NCI-H524 (cell line): ENCODE measurements at places on chromosomes 11 and 22.

GRCh38 chr11:124841201-124841600 is 24.0 kb upstream of the ROBO3 start:
- DNase-seq: no peak

DNA sequence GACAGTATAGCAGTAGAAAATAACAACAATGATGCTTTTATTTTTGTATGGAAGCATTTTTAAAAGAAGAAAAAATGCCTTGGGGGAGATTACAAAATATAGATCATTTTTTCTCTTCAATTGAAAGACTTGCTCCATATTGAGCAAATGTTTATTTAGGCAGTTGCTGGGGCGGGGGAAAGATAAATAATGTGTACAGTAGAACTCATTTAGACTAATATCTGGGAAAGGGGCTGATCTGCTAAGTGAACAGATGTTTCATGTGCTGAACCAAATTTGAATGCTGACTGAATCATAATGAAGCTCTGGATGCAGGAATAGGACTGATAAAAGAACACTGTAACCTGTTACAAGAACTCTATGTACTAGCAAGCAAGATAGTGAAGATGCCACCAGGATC is 457.1 kb upstream of the TENM4 start:
- no peak for DNase-seq

GRCh38 chr11:86955111-86955360 is 159 bp downstream of the FZD4 start:
- DNase-seq: no peak

- DNase-seq: no peak
Observed at GRCh38 chr11:14672635-14673034, 29.0 kb downstream of the PDE3B start.

GRCh38 chr11:57303280-57303989 is 21.3 kb downstream of the TNKS1BP1 start:
- no peak for DNase-seq

GRCh38 chr22:38924347-38924952 is 33.0 kb upstream of the APOBEC3A start:
- DNase-seq: peak; percentile 24

GRCh38 chr11:121059605-121060004 is 35.7 kb downstream of the TBCEL start:
- no peak for DNase-seq

DNA sequence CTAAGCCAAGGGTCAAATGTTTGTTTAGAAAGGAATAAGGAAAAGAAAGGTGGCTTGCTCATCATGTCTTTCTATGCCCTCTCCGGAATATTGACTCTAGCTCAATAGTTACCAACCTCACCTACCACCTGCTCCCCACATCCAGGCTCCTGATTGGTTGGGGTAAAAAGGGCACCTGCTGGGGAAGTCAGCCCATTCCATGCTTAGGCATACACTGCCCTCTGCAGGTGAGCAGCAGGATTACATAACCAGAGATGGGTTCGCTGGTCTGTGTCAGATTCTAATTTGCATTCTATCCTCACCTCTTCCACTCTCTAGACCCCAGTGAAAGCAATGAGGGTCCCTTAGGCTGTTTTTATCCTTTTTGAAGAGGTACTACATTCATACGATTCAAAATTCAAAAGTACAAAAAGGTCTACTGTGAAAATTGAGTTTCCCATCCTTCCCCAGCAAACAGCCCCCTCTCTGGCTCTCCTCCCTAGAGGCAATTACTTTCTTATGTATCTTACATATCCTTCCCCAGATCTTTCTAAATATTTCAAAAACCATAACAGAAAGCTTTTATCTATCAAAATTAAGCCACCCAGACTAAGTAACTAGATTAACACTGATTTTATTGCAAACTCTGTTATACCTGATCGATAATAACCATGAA is 98.0 kb upstream of the ASPHD2 start:
- peak; percentile 54 for DNase-seq

- DNase-seq: no peak
Observed at GRCh38 chr11:68040957-68041591, 2.2 kb downstream of the TCIRG1 start.

DNA sequence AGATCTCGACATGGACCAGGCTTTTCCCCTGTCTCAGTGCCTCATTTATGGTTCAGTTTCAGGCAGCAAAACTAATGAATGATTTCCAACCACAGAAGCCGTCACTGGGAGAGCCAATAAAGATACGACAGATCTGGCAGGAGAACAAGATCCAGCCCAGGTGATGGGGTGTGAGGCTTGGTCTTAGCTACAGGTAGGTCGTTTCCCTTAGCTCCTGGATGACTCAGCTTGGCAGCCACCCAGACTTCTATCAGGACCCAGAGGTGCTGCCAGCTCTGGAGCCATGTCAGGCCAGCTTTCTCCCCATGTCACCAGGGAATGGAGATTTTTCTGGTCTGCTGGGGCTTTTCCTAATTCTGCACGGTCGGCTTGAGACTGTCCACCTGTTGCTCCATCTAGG is 36.3 kb upstream of the APOBEC3A start:
- no peak for DNase-seq

DNA sequence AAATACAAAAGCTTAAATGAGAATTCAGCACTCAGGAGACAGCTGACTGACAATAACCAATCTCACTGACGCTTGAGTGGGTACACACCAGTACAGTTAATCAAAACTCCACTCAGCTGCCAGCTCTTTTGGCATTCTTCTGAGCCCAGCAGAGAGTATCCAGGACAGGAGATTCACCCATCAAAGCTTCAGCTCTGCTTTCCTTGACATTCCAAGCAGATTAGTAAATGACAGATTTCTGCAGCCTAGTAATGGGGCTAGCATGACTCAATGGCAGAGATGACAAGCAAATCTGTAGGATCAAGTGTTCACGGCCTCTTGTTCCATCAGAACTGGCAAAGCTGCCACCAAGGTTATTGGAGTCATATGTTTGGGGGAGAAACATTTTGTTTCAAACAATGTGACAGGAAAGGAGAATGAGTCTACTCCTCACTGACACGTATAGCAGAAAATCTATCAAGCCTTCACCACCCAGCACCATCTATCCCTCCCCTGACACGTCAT is 420.0 kb downstream of the DYNC2H1 start:
- DNase-seq: no peak

GRCh38 chr22:44576311-44577260 is 78.6 kb upstream of the RTL6 start:
- no peak for DNase-seq

DNA sequence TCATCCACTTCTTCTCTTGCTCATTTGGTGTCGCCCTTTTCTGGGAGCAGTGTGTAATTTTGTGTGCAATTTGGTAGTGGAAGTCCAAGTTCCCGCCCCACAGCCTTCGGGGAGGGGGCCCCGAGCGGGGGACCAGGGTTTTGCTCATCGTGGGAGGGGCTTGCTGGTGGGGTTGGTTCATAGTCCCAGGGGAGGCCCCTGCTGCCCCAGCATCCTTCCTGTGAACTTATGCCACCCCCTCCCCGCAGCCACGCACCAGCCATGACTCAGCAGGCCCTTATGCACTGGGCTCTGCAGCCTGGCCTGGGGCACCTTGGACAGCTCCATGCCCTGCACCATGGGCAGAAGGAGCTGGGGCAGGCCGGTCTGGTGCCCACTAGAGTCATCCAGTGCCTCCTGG is 1183.6 kb downstream of the BRD1 start:
- no peak for DNase-seq

DNA sequence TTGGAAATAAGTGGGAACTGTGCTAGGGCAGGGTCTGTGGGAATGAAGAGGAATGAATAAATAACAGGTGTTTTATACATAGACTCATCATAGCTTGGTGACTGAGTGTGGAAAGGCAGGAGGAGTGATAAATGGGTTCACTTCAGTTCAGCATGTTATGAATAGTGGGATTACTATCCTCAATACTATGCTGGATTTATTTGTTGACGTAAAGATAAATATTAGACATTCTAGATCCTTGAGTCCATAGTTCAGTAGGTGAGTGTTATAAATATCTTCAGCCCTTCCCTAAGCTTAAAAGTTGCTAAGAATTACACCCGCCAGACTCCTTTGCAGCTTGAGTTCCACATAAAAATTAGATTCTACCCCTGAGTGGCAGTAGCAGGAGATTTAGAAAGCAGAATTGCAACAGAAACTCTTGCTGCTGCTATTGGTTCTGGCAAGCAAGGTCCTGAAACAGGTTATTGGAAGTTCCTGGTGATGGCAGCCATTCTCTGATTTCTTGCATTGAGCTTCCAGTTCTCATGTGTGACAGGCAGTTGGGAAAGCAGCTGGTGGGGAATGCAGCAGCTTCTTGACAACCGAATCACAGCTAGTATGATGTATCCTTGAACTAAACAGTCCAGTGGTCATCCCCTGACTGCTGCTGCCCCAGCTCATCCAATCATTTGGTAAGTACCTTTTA is 1558.9 kb downstream of the FAM181B start:
- no peak for DNase-seq

DNA sequence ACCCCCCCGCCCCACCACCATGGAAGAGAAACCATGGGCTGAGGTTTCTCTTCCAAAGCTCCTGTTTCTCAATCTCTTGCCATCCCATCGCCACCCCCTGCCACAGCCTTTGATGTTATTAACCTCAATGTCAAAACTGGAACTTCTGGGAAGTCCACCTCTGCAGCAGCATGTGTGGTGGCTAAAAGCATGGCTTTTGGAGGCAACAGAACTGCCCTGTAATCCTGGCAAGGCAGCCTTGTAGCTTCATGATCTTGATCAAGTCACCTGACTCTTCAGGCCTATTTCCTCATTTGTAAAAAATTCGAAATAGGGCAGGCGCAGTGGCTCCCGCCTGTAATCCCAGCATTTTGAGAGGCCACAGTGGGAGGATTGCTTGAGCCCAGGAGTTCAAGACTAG is 3.5 kb upstream of the COX8A start:
- DNase-seq: no peak

DNA sequence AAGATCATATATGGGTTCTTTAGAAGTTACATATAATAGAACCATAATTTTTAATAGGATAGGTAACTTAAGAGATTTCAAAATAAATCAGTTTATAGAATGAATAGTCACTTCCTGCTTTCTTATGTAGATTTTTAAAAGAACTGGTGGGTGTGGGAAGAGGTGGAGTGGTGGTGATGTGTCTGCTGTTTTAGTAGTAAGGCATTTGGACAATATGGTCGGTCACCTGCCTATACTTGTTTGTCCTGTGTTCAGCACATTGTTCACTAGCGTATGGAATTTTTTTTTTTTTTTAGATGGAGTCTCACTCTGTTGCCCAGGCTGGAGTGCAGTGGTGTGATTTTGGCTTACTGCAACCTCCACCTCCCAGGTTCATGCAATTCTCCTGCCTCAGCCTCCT is 39.3 kb downstream of the CCDC81 start:
- no peak for DNase-seq

DNA sequence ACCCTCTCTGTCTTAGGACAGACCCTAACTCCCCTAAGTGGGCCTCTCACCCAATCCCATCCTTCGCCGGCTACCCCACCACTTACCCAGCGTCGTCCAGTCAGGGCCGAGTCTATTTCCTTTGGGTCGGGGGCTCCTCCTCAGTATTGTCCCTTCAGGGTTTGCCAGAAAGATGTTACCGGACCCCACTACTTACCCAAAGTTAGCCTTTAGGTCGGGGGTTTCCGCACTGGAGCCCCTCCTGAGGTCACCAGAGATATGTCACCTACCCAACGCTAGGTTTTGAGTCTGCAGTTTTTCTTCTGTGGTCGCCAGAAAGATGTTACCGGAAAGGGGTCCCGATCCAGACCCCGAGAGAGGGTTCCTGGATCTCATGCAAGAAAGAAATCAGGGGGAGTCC is 17.9 kb upstream of the B4GALNT4 start:
- DNase-seq: no peak

GRCh38 chr11:2102883-2103213 is 36.3 kb downstream of the IGF2 start:
- DNase-seq: no peak

DNA sequence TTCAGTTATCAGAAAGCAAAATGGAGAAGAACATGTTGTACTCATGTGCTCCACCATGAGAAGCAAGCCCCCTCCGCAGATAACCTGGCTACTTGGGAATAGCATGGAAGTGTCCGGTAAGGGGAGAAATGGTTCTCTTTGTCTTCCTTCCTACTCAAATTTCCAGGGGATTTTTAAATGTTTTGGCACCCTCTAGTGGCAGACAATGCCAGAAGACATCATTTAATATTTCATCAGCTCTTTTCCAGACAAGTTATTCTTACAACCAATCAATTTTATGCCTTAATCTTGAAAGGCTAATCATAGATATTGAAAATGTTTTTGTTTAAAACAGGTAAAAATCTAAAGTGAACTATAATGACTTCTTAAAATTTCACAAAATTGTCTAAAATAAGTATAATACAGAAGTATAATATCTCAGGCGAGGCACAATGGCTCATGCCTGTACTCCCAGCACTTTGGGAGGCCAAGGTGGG is 15.7 kb downstream of the CRTAM start:
- peak; percentile 53 for DNase-seq

GRCh38 chr11:11105361-11105760 is 247.5 kb upstream of the ZBED5 start:
- DNase-seq: no peak

DNA sequence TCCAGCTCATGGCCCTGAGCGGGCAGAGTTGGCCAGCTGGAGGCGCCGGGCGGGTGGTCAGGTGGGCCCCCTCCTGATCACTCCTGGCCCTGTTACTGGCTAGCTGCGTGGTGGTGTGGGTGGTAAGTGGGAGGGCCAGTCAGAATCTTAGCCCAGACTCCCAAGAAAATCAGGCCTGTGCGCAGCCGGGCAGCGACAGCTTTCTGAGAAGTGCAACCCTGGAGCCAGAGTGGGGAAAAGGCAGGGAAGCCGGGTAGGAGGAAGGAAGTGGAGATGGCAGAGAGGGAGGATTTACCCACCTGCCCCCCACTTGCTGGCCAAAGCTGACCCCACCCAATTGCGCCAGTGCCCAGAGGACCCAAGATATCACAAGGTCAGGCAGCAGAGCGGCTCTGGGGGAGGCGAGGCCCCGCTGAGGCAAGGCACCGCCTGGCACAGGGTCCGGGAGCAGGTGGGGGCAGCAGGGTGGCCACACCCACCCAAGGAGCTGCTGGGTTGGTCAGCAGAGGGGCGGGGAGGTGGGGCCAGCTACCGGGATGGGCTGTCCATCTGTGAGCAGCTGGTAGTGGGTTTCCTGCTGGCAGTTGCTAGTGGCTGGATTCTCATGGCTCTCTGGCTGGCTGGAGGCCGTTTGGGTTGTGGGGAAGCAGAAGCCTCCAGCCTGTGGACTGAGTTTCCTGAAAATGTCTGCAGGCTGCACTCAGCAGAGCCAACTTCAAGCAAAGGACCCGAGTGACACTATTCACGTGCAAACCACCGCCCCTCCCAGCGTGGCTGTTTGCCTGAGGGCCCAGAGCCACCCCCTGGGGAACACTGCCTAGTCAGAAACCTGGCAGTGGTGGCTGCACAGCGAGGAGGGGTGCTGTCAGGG is 196.4 kb downstream of the IGLL1 start:
- DNase-seq: peak; percentile 81
